Activated CD8-positive, alpha-beta T cell treated with anti-CD3 and anti-CD28 coated beads, Interleukin-2, amount 10 ng/mL, durations not matched to agents 7 days and 5 days (primary cell): ENCODE measurements at places on chromosomes 12 and 14. TPM values are rescaled to one million over a fixed set of nuclear protein-coding genes. Genes with fewer than 3 reads are reported as not detected.

Gene RGS6
- total RNA-seq = 0.16 TPM

- no peak for DNase-seq
These were observed 7.7 kb downstream of the RACGAP1 start for GRCh38 chr12:50017641-50018040.

- no peak for DNase-seq
These were observed 47.9 kb upstream of the MEG3 start for GRCh38 chr14:100777818-100778525.

Gene RDH12
- not detected for total RNA-seq

GRCh38 chr12:6434205-6435140 is 10.3 kb upstream of the CD27 start:
- DNase-seq = peak; percentile 62

Gene NTS
- not detected for total RNA-seq

Gene JAG2
- 2.5 TPM for total RNA-seq

GRCh38 chr14:61503167-61503801 is 181.9 kb downstream of the PRKCH start:
- peak; percentile 66 for DNase-seq

Gene CPM
- total RNA-seq = 0.34 TPM
